ENCODE measurements at places on chromosomes 5 and 9.

DNA sequence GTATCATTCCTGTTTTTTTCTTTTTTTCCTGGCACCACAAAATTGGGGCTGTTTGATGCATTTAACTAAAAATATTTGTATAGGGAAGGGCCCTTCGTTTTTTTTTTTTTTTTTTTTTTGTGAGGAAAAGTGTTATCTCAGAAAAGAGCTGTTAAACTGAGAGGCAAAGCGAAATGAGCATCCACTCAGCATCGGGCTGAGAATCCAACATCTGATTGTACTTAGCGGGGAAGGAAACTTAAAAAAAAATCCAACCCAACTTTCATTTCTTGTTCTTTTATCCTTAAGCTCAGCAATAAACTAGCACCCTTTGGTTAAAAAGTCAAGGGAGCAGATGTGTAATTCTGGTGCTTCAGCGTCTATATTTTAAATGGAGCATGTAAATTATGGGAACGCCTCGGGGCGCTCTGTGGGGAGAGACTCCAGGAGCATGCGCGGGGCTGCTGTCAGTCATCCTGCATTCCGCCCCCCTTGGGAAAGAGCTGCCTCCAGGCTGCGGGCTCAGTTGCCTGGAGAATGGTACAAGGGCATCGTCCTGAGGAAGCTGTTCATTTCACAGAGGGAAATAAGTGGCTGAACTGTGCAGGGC, 33.3 kb downstream of the DMRT2 start:
- no peak overlapping the region for H3K27ac ChIP-seq
- no peak for DNase-seq
- peaks cover 30% of the 10 kb centered on the region for H3K27me3 ChIP-seq
- H3K36me3 ChIP-seq, result no peaks in the 10 kb centered on the region
- no peaks in the 10 kb centered on the region for H3K4me1 ChIP-seq

DNA sequence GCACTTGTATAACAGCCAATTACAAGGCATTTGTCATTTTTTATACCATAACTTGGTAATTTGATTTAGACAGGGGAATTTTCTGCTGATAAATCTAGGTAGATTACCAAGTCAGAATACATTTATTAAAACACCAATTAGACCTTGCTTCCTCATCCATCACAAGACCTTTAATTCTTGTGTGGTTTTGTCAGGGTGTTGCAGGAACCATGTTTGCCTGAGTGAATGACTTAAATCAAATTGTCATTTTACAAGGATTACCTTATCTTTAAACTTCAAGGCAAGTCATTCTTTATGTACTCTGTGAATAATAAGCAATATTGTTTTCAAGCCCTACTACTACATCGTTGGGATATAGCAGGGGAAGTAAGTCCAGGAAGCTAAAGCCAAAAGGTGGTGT, 257.7 kb downstream of the KCTD16 start:
- H3K27me3 ChIP-seq, result no peaks in the 10 kb centered on the region
- H3K27ac ChIP-seq, result no peak overlapping the region
- no peaks in the 10 kb centered on the region for H3K4me1 ChIP-seq
- H3K36me3 ChIP-seq, result no peaks in the 10 kb centered on the region
- H3K4me3 ChIP-seq, result no peak overlapping the region

- no peak overlapping the region for H3K4me3 ChIP-seq
- peak overlapping the region; percentile 76 for H3K27ac ChIP-seq
- DNase-seq, result no peak
Measured at GRCh38 chr5:142222866-142223558, 101.8 kb downstream of the SPRY4 start.

DNA sequence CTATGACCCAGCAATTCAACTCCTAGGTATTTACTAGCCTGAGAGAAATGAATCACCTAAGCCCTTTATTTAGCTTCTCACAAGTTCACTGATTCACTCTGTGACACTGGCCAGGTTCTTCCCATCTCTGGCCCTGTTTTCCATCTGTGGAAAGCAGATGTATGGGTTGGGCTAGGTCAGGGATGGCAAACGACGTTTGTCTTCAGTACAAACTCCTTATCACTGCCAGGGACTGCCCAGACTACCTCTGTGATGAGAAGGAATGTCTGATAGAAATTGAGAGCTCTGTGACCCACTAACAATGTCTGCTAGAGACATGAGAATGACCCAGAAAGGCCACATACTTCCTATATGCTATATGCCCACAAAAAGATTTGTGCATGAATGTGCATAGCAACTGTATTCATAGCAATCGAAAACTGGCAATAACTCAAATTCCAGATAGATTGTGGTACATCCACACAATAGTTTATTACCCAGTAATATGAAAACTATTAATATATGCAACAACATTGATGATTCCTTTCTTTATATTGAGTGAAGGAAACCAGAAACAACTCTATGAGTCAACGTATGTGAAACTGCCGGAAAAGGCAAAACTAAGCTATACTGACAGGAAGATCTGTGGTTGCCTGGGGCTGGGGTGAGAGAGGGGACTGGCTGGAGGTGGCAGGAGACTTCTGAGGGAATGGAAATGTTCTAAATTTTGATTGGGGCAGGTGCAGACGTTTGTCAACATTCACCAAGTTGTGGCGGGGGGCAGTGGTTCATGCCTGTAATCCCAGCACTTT, 32.0 kb upstream of the ADAM19 start:
- peak overlapping the region; percentile 96 for H3K27ac ChIP-seq
- DNase-seq, result peak; percentile 67
- no peaks in the 10 kb centered on the region for H3K27me3 ChIP-seq
- peak overlapping the region; percentile 44 for H3K4me3 ChIP-seq
- peaks cover 79% of the 10 kb centered on the region for H3K4me1 ChIP-seq

DNA sequence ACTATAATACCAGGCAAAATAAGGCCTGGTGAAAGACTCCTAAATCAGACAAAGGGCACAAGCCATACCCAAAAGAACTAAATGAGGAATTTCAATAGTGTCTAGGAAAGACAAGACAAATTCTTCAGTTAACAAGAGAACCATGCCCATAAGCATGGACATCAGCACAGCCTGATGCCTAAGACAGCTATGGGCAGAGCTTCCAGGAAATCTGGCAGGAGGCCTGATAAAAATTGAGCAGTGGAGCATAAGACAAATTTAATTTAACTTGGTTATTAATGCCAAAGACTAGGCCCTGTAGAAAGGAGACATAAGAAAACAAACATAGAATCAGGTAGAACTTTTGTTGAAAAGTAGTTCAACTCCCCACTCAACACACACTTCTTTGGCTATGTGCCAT, 17.3 kb downstream of the KLHL3 start:
- H3K4me1 ChIP-seq, result peaks cover 8% of the 10 kb centered on the region
- no peak for DNase-seq

GRCh38 chr9:136536721-136537241, 9.1 kb downstream of the NOTCH1 start:
- no peak for DNase-seq
- peaks cover 77% of the 10 kb centered on the region for H3K4me1 ChIP-seq
- H3K27ac ChIP-seq, result peak overlapping the region; percentile 100

GRCh38 chr5:17401470-17402288, 96.4 kb upstream of the TAF11L2 start:
- peaks cover 4% of the 10 kb centered on the region for H3K27me3 ChIP-seq
- no peak for DNase-seq
- no peak overlapping the region for H3K4me3 ChIP-seq
- no peaks in the 10 kb centered on the region for H3K4me1 ChIP-seq
- H3K36me3 ChIP-seq, result no peaks in the 10 kb centered on the region

DNA sequence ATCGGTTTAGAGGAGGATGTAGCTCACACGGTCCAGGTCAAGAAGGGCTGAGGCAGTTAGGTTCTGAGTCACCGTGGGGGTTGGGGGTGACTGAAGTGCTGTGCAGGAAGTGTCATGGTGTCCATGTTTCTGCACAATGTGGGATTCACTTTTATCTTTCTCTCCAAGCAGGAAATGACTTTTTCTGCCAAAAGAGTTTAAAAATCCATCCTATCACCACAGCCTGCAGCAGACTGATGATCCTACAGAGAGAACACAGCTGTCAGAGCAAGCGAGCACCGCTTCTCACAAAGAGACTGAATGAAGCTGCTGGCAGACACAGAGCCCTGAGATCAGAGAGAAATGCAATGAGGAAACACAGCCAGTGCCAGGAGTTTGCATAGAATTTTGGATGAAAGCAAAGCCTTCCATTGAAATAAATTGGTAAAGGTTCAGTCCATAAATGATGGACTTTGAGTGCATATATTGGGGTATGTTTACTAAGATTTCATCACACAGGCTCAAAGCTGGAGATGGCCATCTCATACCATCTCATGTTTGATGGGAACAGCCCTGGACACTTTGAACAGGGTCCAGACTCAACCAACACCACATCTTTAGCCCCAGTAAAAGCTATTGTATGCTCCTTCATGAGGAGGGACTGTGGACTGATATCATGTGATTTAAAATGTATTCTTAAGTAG, 213.9 kb upstream of the FBXL7 start:
- H3K27me3 ChIP-seq, result no peaks in the 10 kb centered on the region
- H3K27ac ChIP-seq, result no peak overlapping the region
- no peaks in the 10 kb centered on the region for H3K4me1 ChIP-seq
- H3K36me3 ChIP-seq, result no peaks in the 10 kb centered on the region

GRCh38 chr5:14273207-14273767, 130.1 kb downstream of the TRIO start:
- no peak overlapping the region for H3K27ac ChIP-seq
- no peak for DNase-seq
- peaks cover 33% of the 10 kb centered on the region for H3K27me3 ChIP-seq
- peaks cover 10% of the 10 kb centered on the region for H3K4me1 ChIP-seq

GRCh38 chr9:4095484-4095883, 204.4 kb downstream of the GLIS3 start:
- H3K27me3 ChIP-seq, result no peaks in the 10 kb centered on the region
- no peaks in the 10 kb centered on the region for H3K36me3 ChIP-seq
- DNase-seq, result no peak
- H3K4me3 ChIP-seq, result no peak overlapping the region
- H3K4me1 ChIP-seq, result peaks cover 32% of the 10 kb centered on the region

DNA sequence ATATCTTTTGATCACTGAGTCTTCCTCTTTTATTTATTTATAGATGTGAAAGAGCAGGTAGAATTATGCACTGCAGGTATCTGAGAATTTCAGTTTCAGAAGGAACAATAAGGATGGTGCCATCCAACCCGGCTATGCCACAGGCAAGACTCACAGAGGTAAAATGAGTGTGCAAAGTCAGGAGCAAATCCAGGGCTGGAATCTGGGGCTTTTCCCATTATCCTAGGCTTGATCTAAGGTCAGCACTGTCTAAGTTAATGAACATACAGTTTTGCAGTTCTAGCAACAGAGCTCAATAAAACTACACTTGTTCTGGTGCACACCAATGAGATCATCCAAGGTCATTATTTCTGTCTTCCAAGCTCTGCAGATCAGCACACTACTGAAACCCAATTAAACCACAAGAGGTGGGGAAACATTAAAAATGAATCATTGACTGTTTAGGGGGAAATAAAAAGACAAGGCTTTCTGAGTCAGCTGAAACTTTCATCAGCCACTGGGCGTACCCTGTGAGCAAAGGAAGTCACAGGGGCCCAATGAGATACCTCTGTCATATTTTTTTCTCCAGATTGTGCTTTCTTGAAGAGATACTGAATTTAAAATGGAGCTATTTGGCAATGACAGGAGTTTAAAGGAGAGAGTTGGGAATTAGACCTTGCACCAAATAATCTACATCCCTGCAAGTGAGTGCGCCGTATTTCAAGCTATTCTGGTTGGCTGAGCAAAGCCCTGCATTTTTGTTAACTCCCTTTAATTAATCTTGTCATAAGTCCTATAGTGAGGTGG, 662.2 kb upstream of the ZNF608 start:
- no peaks in the 10 kb centered on the region for H3K36me3 ChIP-seq
- no peak overlapping the region for H3K27ac ChIP-seq
- no peak for DNase-seq

DNA sequence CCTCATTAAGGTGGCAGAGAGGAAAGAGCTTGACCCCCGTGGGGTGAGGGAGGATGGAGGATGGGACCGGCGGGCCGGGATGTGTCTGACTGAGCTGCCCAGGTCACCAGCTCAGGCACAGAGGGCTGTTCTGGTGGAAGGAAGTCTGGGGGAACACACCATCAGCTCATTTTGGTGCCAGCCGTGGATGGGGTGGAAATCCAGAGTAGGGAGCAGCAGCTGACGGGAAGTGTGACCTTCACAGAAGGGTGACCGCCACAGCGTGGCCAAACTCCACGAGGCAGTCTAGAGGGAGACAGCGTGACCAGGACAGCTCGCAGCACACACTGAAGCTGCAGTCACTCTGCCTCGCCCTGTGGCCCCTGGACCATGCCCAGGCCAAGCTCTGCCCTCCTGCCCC, 45.3 kb upstream of the PHYKPL start:
- no peaks in the 10 kb centered on the region for H3K36me3 ChIP-seq
- H3K27ac ChIP-seq, result no peak overlapping the region
- H3K4me3 ChIP-seq, result no peak overlapping the region
- H3K27me3 ChIP-seq, result peaks cover 17% of the 10 kb centered on the region
- no peak for DNase-seq

GRCh38 chr9:16154521-16155078, 601.8 kb downstream of the CCDC171 start:
- H3K27ac ChIP-seq, result no peak overlapping the region
- DNase-seq, result peak; percentile 45
- H3K4me3 ChIP-seq, result no peak overlapping the region
- peaks cover 10% of the 10 kb centered on the region for H3K27me3 ChIP-seq
- H3K36me3 ChIP-seq, result no peaks in the 10 kb centered on the region

- H3K27me3 ChIP-seq, result no peaks in the 10 kb centered on the region
- H3K4me1 ChIP-seq, result peaks cover 77% of the 10 kb centered on the region
- H3K27ac ChIP-seq, result peak overlapping the region; percentile 83
- DNase-seq, result no peak
- H3K4me3 ChIP-seq, result peak overlapping the region; percentile 59
- H3K36me3 ChIP-seq, result peaks cover 97% of the 10 kb centered on the region
Measured at GRCh38 chr9:33297432-33297831, 7.1 kb downstream of the NFX1 start.

DNA sequence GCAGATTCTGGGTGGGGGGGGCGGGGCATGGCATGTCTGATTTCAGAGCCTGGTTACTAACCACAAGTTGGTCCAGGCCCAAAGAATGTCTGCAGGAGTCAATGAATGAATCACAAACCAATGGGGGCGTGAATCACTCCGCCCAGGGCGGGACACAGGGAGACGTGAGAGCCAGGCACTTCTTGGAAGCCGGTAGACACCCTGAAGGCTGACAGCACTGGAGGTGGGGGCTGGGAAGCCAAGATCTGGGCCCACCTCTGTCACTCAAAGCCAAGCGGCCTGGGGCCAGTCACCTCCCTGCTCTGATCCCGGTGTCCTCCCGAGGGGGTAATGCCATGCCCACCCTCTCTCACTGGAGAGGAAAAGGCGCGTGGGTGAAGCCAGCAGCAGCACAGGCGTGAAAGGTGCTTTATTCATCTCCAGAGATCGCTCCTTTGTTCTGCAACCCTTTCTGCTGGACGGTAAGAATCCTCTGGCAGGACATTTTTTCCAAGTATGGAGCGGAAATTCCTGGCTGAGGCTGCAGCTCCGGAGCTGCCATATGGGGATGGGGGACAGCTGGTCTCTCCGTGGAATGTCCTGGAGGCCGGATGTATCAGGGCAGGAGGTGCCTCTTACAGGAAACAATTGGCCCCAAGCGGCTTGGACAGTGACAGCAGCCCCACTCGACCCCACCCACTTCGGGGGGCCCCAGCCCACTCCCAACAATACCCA, 85.0 kb downstream of the STK10 start:
- peaks cover 48% of the 10 kb centered on the region for H3K4me1 ChIP-seq
- no peak for DNase-seq
- H3K36me3 ChIP-seq, result peaks cover 93% of the 10 kb centered on the region
- H3K27me3 ChIP-seq, result no peaks in the 10 kb centered on the region

Data from activated T-cell treated with anti-CD3 and anti-CD28 coated beads, Interleukin-2, amount 50 U/mL, for 24 hours (primary cell).